ENCODE measurements at places on chromosomes 12 and 14. TPM values are rescaled to one million over a fixed set of nuclear protein-coding genes. Genes with fewer than 3 reads are reported as not detected.
A peak's percentile ranks its signal among the peaks of the same experiment; 100 is the strongest.

DNA sequence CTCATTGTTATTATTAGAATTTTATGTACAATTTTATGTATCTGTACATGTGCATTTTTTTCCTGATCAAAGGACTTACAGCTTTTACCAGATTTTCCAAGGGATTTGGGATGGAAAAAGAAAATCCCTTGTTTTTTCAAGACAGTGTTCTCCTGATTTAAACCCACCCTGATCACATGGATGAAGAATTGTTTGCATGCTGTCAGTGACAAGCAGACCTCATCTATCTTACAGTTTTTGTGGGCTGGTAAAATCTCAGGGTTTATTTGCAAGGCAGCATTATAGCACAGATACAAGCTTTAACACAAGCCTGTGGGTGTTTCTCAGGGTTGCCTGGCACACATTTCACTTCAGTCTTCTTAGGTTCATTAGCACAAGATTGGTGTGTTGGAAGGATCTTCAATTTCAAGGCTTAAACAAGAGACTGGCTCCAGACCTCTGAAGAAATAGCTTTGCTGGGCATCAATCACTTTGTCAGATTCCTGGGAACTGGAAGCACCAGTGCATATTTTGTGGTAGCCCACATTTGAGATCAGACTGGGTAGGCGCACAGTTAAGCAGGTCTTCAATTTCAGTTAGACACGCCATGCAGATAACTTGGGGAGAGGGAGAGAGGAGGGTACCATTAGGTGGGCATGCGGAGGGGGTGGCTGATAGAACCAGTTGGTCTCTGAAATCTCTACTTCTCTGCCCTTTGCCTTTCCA, 118.0 kb downstream of the TBX5 start:
- DNase-seq = no peak

DNA sequence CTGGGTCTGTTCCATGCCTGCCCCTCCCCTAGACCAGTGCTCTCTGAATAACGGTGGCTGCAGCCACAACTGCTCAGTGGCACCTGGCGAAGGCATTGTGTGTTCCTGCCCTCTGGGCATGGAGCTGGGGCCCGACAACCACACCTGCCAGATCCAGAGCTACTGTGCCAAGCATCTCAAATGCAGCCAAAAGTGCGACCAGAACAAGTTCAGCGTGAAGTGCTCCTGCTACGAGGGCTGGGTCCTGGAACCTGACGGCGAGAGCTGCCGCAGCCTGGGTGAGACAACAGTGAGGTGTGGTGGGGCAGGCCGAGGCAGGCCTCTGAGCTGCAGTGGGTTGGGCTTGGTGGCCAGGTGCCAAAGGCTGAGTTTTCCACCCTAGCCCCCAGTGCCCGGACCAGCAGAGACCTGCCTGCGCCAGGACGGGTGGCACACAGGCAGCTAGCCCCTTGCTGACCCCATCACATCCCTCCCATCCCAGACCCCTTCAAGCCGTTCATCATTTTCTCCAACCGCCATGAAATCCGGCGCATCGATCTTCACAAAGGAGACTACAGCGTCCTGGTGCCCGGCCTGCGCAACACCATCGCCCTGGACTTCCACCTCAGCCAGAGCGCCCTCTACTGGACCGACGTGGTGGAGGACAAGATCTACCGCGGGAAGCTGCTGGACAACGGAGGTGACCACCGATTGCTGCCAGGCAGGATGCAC, 28.2 kb upstream of the LRP1-AS start:
- peak; percentile 73 for DNase-seq

TECPR2 gene
- 6.1 TPM for total RNA-seq

GRCh38 chr12:50271724-50272247, 11.5 kb downstream of the LIMA1 start:
- DNase-seq = peak; percentile 45

ZDHHC22 gene
- under 0.01 TPM for total RNA-seq

DNA sequence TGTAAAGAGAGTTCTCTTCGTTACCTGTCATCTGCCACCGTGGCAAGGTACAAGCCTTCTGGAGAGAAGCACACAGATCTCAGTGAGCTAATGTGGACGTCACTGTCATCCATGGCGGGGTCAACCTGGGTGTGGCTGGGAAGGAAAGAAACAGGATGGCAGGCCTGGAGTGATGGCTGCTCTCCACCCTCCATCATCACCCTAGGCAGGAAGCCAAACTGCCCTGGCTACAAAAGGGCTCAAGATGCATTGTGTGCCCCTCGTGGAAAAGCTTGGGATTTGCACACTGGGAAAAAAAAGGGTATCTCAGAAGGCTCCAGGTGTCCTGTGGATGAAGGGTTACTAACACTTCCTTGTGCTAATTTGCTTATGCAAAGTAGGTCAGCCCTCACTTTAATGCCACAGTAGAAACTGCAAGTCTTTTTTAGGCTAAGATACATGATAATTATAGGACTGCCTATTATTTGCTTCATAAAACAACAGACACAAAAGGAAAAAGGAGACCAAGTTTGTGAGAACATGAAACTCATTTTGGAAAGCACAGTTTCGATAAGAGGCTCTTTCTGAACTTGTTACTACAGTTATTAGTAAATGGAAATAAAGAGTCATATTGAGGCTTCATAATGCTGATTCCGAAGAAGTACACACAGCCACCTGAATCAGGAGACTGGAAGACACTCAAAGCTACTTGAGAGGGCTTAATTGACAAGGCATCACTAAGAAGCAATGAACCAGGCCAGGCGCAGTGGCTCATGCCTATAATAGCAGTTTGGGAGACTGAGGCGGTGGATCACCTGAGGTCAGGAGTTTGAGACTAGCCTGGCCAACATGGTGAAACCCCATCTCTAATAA, 18.9 kb downstream of the RFC5 start:
- peak; percentile 26 for DNase-seq

- DNase-seq = no peak
Observed at GRCh38 chr14:54555651-54556050, 11.3 kb upstream of the SAMD4A start.

All from lung microvascular endothelial cell (primary cell).